ENCODE measurements at places on chromosomes 11 and 22.

DNA sequence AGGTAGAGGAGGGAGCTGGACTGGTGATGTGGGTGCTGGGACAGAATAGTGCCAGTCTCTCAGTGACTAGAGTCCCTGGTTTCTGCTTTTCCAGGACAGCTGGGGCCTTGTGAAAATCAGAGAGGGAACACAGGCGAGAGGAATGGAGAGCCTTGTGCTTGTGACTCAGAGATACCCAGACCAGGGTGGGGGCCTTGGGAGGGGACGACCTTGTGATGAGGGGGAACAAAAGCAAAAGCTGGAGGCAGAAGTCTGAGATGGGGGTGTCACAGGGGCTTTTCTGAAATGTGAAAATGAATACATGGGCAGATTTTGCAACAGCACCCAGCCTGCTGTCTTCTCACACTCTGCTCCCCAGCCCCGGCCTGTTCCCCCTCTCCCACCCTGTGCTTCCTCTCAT, 3.4 kb upstream of the NR1H3 start:
- no peak for DNase-seq

DNA sequence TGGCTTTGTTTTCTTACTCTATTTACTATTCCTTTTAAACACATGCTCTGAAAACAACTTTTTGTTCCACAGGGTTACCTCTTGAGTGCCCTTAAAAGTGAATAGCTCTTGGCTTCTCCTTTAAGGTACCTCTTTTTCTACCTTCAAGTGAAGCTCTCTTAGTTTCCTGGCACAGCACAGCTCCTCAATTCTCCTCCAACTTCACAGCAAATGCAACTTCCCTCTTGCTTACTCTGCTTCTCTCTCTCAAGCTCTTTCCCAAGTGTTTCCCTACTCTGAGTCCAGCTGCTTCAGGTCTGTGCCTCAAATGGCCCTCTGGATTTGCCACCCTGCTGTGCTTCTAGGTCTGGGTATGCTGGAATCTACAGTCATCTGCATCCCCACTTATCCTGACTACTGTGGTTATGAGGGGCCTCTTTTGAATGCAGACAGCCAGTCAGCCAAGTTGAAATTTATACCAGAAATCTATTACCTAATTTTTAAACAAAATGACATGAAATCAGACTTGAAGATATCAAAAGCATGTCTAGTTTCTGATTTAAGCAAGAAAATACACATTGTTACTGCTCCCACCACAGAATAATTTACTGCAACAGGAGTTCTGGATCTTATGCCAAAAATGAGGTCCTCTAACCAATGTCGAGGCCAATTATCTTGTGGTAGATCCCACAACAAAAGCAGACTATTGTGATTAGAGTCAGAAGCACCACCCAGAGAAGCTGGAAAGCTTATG, 371.1 kb downstream of the SOX6 start:
- no peak for DNase-seq

- DNase-seq = no peak
Measured at GRCh38 chr11:87281496-87281895, 243.8 kb downstream of the TMEM135 start.

GRCh38 chr11:46363031-46363407, 15.8 kb downstream of the DGKZ start:
- DNase-seq = no peak

DNA sequence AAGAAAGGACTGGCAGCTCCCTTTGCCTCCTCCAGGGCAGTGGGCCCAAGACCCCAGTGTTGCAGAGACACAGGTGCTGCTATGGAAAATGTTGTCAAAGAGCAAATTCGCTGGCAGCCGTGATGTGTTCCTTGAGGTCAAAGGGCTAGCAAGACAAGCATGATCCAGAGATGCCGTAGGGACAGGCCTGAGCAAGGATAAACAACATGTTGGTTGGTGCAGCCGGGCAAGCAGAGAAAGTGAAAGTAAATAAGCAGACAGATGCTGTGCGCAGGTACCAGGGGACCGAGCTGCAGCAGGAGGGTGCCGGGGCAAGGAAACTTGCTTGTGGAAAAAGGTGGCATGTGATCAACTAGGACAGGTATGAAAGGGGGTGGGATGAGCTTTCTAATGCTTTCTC, 125.5 kb upstream of the NECTIN1 start:
- no peak for DNase-seq

GRCh38 chr11:47413908-47414684, 5.7 kb downstream of the SLC39A13 start:
- DNase-seq = no peak

GRCh38 chr22:38204784-38205183, 3.0 kb downstream of the MAFF start:
- DNase-seq = no peak

DNA sequence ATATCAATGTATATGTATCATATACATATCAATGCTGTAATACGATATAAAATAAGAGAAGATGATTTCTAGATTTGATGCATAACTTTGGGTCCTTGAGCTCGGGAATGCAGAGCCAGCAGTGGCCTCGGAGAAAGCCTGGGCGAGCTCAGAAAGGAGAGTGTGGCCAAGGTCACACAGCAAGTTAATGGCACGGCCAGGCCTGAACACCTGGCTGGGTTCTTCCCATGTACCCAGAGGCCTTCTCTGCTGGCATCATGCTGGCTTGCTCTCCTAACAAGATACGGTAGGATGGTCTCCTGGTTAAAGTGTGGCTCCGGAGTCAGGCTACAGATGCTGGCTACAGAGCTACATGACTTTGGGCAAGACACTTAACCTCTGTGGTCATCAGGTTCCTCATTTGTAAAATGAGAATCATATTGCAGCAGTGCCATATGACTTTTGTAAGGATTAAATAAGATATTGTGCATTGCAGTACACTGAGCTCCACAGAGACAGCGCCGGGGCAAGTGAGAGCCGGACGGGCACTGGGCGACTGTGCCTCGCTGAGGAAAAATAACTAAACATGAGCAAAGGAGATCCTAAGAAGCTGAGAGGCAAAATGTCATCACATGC, 29.9 kb downstream of the TPST2 start:
- no peak for DNase-seq

- peak; percentile 94 for DNase-seq
Measured at GRCh38 chr22:42780070-42780540, 59.4 kb upstream of the A4GALT start.

GRCh38 chr22:45120931-45121330, 42.8 kb upstream of the NUP50 start:
- no peak for DNase-seq

DNA sequence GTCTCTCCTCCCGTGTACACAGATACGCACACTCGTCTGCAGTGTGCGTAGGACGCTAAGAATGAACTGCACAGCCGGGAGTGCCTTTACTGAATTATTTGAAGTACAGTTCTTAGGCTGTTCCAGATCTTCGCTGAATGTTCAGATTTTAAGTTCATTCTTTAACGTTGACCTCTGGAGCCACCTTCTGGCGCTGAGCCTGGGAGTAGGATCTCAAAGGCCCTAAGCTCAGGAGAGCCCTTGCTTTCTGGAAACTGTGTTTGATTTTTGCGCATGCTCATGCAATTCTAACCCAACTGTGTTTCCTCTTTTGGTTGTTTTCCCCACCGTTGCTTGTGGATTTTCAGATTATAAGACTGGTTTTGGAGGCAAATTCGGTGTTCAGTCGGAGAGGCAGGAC, 22.8 kb downstream of the CTTN start:
- no peak for DNase-seq

DNA sequence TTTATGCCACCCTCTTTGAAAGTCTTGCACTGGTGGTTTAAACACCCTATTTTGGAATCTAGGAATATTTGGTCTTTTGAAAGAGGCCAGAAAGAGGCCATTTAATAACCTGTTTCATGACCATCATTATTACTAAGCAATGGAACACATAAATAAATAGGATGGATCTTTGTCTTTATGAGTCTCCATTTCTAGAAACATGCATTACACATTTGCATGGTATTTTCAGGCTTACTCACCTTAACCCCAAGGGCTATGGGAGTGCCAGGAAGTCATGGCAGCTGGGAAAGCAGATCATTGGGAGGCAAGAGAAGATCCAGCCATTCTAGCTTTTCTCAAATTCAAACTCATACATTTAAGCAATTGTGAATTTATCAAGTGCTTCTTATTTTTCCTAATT, 185.8 kb upstream of the POU2AF2 start:
- DNase-seq = no peak

DNA sequence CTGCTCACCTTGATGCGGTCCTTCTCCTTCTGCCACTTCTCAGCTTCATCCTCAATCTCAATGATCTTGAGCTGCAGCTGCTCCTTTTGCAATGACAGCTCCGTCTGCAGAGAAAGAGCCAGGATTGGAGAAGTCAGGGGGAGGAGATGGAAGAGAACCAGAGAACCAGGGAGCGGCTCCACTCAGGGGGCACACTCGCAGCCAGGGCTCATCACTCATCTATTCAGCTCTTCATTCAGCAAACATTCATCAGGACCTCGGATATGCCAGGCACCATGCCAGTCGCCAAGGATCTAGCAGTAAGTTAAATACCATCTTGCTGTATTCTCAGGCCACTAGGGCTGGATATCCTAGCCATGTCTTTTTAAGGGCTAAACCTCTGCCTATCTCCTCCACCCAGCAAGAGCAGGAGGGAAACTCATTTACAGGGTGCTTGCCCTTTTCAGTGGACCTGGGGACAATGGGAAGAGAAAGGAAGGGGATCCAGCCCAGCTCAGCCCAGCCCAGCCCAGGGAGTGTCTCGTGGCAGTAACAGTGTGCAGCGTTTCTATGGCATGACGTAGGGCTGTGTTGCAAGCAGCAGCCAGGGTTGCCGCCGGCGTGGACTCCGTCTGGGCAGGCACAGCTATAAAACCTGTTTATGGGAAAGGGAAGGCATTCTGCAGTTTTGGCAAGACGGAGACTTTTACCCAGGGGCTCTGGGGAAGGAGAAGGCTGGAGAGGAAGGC, 9.4 kb downstream of the TRIM29 start:
- no peak for DNase-seq

- no peak for DNase-seq
Measured at GRCh38 chr11:86610559-86611341, 61.7 kb downstream of the ME3 start.

- peak; percentile 31 for DNase-seq
Measured at GRCh38 chr11:79440571-79441460, at the start of gene TENM4. Gene TENM4, minus strand, starts transcription at chr11:79441030. Its CDS starts 371,086 bp downstream, at chr11:79069944.

- no peak for DNase-seq
Measured at GRCh38 chr11:5488385-5488784, at the start of gene OR52D1. Gene OR52D1, plus strand, starts transcription at chr11:5488685. Its CDS starts 22 bp downstream, at chr11:5488707.

GRCh38 chr22:44439356-44440223, 58.4 kb downstream of the RTL6 start:
- no peak for DNase-seq

GRCh38 chr11:61541598-61541997, 33.0 kb downstream of the LRRC10B start:
- DNase-seq = no peak

- no peak for DNase-seq
Measured at GRCh38 chr11:11086979-11087378, 229.1 kb upstream of the ZBED5 start.

- DNase-seq = no peak
Measured at GRCh38 chr22:40198733-40199132, 21.0 kb downstream of the TNRC6B start.

DNA sequence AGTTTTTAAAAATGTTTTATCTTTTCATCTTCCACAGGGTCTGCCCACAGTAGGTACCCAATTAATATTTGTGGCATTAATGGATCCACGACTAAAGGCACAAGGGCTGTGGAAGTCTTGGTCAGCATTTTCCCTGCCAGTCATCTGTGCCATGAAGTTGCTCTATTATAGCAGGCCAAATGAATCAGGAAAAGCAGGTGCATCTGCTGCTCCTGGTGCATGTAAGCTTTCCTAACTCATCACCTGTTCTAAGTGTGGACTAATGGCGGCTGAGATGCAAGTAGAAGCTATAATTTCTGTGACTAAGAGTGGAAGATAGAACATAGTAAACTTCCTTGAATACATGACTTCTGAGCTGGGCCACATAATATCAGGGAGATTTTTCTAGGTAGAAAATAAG, 182.5 kb upstream of the TENM4 start:
- no peak for DNase-seq

DNA sequence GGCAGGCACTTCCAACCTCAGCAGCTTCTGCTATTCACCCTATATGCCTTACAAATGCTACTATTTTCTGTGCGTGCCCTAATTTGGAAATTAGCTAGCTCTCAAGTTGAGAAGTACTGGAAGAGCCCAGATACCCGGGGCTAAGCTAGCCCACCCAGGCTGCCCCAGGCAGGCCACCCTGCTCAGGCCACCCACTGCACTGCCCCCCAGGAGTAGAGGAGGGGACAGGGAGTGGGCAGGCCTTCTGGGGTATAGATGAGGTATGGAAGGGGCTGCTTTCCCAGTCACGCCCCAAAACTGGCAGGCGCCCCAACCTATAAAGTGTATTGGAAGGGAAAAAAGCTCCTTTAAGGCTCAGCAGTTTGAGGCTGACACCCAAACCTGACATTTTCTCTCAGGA, 43.5 kb downstream of the DRD2 start:
- DNase-seq = no peak

DNA sequence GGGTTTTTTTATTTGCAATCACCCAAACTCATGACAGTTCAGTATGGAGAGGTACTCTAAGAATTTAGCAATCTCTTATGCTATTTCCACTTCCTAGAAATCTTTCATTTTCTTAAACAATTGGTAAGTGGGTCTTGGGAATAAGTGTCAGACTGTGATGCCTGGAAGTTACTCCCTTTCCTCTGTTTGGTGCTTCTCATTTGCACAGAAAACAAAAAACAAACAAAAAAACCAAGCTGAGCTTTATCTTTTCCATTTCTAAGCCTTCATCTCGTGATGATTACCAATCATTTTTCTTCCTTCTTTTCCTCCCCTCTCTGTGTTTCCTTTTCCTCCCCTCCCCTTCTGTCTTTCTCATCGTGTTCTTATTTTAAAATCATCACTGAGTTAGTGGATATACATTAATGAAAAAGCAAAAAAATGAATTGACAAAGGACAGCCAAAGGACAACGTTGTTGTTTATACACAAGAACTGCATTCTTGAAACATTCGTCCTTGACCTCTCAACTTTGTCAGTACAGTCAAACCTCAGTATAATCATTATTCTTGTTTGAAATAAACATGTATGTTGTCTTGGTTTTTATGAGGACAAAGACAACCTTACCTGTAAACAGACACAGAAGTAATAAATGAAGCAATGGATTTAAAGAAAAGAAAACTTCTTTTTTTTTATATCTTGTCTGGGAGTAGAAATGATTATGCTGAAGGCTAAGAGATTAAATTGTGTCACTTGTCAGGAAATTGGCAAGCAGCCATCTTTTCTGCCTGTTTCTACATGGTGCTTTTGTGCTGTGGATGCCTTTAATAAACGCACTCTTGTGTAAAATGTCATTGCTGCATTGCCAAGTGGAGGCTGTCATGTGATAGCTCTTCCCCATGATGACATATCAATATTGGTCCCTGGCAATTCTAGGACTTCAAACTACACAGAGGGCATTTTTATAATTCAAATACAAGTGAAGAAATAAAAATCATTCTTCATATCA, 803.2 kb upstream of the CCDC90B start:
- DNase-seq = no peak

DNA sequence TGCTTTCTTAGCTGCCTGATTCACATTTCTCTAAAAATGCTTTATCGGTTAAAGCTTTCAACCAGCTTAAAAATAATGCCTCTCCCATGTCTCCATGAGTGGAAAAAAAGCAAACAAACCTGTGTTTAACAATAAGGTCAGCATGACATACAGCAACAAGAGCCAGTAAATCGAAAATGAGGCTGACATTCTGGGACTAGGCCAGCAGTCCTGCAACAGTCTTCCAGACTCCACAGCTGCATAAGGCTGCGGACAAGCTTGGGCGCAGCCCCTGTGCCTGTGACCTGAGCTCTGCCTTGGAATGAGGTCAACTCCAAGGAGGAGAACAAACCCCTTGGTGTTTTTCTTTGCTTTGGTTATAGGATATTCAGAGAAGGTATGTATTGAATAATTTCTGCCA, 95.5 kb downstream of the PGR start:
- no peak for DNase-seq

- no peak for DNase-seq
Measured at GRCh38 chr22:38549101-38549894, 20.7 kb downstream of the DMC1 start.

Measured in NCI-H1694 (cell line).